Naive thymus-derived CD8-positive, alpha-beta T cell (primary cell): ENCODE measurements at places on chromosomes 2 and 18. TPM values are rescaled to one million over a fixed set of nuclear protein-coding genes. Genes with fewer than 3 reads are reported as not detected.

DNA sequence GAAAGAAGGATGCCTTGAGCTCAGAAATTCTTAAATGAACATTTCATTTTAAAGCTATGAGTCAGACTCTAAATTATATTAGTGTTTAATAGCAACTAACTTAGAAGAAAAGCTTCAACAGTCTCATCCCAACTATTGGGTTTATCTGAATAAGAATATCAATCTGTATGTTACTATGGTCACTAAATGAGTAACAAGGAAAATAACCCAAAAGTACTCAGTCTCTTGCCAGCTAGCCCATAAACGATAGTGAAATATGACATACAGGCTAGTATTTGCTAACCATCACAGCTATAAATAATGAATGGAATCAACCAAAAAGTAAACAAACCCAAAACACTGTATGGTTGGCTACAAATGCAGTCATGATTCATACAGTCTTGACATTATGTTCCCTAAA, 174.9 kb downstream of the RAB3GAP1 start:
- peaks cover 32% of the 10 kb centered on the region for H3K36me3 ChIP-seq
- H3K27me3 ChIP-seq: no peaks in the 10 kb centered on the region
- DNase-seq: no peak

DNA sequence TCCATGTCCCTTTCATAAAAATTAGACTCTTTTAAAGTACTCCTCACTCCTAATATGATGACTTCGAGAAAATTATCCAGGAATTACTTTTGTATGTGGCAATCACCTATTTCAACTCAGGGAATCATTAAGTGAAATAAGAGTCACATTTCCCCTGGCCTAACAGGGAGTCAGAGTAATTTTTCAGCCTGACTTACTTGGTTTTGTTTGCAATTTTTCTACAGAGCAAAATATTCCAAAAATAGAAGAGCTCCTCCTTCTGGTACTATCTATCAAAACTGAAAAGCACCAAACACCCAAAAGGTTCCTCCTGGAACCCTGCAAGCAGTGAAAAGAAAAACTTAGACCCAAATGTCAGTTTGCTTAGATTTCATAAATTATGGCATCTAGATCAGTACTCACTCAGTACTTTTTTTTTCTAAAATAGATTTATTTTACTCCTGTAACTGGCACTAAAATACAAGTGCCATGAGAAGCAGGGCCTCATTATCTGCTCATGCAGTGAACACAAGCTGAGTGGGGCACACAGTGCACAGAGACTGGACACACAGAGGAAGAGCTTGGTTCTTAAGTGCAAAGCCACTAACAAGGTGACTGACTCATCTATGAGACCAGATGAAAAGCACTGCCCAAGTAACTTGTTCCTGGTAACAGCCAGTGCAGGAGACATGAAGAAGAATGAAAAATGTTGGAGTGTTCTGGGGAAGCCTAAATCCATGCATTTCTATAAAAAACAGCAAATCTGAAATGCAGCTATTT, 28.7 kb downstream of the ACAA2 start:
- H3K27ac ChIP-seq: peak overlapping the region; percentile 13
- peaks cover 32% of the 10 kb centered on the region for H3K4me1 ChIP-seq
- no peaks in the 10 kb centered on the region for H3K27me3 ChIP-seq

GRCh38 chr2:191845876-191846514, 893 bp downstream of the CAVIN2 start:
- H3K27me3 ChIP-seq: peaks cover 21% of the 10 kb centered on the region
- no peak overlapping the region for H3K27ac ChIP-seq
- H3K4me1 ChIP-seq: peaks cover 9% of the 10 kb centered on the region
- no peak overlapping the region for H3K4me3 ChIP-seq
- H3K36me3 ChIP-seq: no peaks in the 10 kb centered on the region
- DNase-seq: no peak

DNA sequence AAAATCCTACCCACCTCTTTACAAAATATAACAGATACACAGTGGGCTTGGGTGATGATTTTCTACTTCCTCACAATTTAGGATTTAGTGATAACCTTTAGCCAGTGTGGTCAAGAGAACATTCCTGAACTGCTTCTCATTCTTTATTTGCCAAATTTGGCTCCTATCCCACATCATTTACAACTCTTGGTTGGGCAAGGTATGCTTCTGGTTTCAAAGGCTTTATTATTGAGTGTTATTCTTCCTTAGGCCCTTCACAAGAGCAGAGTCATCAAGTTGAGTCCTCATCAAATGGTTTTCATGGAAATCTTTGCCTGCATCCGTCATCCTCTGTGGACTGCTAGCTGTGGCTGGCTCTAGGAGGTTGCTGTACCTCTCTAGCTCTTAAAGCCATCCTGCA, 472.0 kb upstream of the ETAA1 start:
- no peaks in the 10 kb centered on the region for H3K27me3 ChIP-seq
- DNase-seq: no peak

OXER1 gene
- 0.22 TPM for total RNA-seq

TNFAIP6 gene
- total RNA-seq: not detected

DNA sequence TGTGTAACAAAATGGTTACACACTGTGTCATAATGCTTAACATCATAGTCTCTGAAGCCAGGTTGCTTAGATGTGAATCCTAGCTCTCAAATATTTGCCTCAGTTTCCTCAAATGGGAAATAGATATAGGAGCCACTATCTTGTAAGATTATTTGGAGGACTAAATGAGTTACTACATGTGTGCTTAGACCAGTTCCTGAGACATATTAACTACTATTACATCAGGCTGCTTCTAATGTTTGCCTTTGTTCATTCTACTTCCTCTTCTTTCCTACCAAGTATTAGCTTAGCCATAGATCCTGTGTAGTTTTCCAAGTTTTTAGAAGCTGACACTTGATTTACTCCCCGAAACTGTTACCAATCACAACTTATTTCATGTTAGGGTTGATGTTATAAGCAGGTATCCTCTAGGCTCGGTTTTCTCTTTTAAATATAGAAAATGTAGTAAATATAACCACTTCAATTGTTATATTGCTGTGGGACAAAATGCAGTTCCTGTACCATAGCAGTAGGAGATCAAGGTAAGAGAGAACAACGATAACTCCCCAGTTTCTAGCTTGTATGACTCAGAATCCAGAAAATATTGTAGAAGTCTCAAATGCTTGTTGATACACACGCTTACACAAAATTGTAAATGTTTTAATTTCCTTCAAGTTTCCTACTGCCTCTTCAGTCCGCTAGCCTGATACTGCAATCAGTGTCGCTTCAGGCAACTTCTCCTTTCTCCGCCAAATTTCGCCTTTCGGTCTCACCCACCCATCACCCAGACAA, 751 bp upstream of the DNAJC10 start:
- peaks cover 5% of the 10 kb centered on the region for H3K36me3 ChIP-seq
- no peak overlapping the region for H3K27ac ChIP-seq
- no peak for DNase-seq
- H3K27me3 ChIP-seq: peaks cover 6% of the 10 kb centered on the region

- H3K27ac ChIP-seq: no peak overlapping the region
- no peak overlapping the region for H3K4me3 ChIP-seq
- H3K4me1 ChIP-seq: no peaks in the 10 kb centered on the region
- peaks cover 3% of the 10 kb centered on the region for H3K27me3 ChIP-seq
- no peak for DNase-seq
Measured at GRCh38 chr2:122266636-122267035, 511.2 kb downstream of the TSN start.

UBXN4 gene
- total RNA-seq: 142 TPM

- DNase-seq: no peak
- peaks cover 45% of the 10 kb centered on the region for H3K36me3 ChIP-seq
- H3K4me1 ChIP-seq: peaks cover 76% of the 10 kb centered on the region
Measured at GRCh38 chr2:86785456-86785855, 5.3 kb downstream of the CD8A start.

KIF3C gene
- 4.1 TPM for total RNA-seq

OSR1 gene
- not detected for total RNA-seq
